ENCODE measurements at places on chromosomes 12 and 14.

DNA sequence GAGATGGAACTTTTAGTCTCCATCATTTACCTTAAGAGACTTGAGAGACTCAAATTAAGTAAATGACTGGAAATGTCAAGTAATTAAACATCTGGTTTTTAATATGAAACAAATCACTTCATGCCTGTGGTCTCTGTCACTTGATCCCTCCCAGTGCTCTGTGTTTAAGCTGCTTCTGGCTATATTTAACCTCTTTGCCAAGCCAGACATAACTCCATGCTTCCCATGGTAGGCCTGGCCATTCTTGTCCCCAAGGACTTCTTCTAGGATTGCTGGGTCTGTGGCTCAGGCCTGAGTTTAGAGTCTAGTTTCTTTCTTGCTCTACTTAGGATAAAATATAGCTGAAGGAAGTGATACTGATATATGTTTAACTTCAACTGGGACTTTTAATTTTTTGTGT is 1013.6 kb downstream of the FLRT2 start:
- DNase-seq: no peak

GRCh38 chr12:59345406-59345805 is 250.4 kb upstream of the SLC16A7 start:
- no peak for DNase-seq

DNA sequence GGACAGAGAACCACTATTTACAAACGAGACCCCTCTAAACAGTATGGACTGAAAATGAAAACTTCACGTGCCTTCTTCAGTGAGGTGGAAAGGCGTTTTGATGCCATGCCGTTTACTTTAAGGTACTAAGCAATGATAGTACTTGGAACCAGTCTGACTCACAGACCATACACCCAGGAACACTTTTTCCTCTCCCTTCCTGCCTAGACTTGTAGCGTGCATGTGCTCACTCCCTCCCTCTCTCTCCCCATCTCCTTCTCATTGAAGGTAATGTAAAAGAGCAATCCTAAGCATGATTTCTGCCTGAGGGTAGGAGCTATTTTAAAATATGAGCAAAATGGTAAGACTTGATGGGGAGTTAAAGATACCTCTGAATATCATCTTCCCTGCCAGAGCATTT is 5.9 kb upstream of the RPL41 start:
- DNase-seq: no peak

DNA sequence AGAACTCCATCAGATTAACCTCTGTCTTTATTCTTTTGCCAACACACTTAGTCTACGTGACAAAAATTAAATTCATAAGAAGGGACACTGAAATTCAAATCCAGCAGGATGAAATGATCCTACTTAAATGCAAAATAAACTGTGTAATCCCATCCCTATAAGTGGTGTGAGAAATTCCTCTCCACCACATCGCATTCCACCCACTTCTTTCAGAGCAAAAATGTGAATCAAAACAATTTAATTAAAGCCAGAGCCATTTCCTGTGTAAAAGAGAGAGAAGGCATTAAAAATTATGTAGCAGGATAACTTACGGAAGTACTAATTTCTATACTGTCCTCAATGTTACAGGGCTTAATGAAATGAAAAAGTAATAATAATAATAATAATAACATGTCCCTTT is 844.3 kb downstream of the GALC start:
- DNase-seq: no peak

- DNase-seq: no peak
Measured at GRCh38 chr12:71865166-71865713, 25.7 kb downstream of the TBC1D15 start.

DNA sequence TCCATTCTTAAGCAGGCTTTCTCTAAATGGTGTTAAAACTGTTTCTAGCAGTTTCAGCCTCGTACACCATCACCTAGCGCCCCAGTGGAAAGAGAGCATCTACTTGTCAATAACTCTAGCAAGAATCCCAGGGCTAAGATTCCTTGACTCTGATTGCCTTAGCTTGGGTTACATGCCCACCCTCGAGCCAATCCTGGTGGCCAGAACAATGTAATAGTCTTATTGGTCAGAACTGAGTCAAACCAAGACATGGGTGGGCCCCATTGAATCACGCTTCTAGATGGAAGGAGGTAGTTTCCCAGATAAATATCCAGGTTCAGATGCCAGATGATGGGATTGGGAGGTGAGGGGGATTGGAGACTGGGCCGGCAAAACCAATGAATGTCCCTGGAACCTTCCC is 55.9 kb upstream of the MED13L start:
- no peak for DNase-seq

GRCh38 chr12:64469455-64470142 is 17.7 kb downstream of the TBK1 start:
- DNase-seq: no peak

- DNase-seq: no peak
Measured at GRCh38 chr14:95481391-95482022, 34.9 kb downstream of the SYNE3 start.

Data from stimulated activated CD8-positive, alpha-beta memory T cell treated with anti-CD3 and anti-CD28 coated beads, Interleukin-12 subunit alpha, Interleukin-12 subunit beta, amount 100 ng/mL, for 4 hours (primary cell).